ENCODE measurements at places on chromosomes 4 and X.

DNA sequence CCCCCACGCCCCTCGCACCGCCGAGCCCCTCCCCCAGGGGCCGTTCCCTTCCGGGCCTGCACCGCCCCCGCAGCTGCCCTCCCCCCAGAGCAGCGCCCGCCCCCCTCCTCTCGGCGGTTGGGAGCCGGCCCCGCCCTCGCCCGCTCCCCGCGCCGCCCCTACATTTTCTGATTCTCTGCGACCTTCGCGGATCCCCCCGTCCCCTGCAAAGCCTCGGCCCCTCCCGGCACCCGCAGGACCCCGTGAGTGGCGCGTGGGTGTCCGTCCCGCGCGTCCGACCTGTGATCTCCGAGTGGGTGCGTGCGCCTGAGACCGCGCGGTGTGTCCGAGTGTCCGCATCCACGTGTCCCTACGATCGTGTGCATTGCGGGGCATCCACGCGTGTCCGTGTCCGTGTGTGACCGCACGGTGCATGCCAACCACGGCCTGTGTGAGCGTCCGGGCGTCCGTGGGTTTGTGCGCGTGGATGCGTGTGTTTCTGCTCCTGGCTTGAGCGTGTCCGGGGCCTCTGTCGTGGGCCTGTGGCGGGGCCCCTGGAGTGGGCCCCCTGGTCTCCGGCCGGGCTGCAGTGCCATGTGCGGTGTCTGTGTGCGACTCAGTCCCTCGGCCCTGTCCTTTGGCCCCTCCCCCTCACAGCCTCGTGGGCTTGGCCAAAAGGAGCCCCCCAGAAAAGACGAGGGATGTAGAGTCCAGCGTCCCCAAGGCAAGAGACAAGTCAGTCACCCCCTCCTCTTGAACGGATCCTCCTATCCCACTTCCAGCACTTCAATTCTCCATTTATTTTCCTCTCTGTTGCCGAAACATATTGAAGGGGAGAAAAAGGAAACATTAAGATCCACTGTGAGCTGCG is 8.8 kb upstream of the NKX1-1 start:
- DNase-seq = no peak

GRCh38 chr4:8157944-8158709 is 486 bp downstream of the ABLIM2 start:
- no peak for DNase-seq

GRCh38 chr4:137206781-137207180 is 325.5 kb downstream of the PCDH18 start:
- DNase-seq = no peak

GRCh38 chr4:123200051-123200940 is 196.3 kb upstream of the SPRY1 start:
- no peak for DNase-seq

- DNase-seq = no peak
Observed at GRCh38 chr4:10703766-10704429, 19.3 kb upstream of the CLNK start.

DNA sequence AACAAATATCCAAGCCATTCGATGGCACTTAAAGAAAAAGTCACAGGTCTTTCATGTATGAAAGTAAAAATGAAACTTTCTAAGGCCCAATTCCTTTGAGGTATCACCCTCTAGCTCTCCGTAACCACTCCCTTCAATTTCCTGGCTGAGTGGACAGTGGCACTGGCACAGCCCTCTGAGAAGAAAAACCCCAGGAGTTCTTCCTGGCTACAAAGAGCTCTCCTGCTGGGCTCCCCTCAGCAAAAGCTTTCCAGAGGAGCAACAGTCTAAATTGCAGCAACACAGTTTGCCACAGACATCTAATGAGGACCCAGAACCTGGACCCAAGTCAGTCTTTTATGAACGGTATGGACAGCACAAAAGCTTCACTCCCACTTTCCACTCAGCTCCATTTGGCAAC is 71.8 kb downstream of the FUNDC1 start:
- DNase-seq = no peak

DNA sequence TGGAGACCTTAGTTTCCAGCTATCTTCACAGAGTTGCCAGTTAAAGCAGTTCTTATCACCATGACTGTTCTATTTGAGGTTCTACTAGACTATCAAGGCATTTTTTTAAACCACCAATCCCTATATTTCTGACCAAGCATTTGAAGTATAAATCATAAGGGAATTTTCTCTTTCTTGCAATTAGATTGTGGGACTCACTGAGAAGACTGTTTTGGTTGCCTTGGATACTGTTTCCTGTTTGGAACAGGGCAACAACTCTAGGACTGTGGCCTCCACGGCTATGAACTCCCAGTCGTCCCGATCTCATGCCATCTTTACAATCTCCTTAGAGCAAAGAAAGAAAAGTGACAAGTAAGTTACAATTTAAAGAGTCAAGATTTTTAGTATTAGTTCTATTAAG is 11.8 kb downstream of the KIF4A start:
- peak; percentile 75 for DNase-seq

GRCh38 chr4:55117511-55117910 is 7.9 kb downstream of the KDR start:
- DNase-seq = no peak

DNA sequence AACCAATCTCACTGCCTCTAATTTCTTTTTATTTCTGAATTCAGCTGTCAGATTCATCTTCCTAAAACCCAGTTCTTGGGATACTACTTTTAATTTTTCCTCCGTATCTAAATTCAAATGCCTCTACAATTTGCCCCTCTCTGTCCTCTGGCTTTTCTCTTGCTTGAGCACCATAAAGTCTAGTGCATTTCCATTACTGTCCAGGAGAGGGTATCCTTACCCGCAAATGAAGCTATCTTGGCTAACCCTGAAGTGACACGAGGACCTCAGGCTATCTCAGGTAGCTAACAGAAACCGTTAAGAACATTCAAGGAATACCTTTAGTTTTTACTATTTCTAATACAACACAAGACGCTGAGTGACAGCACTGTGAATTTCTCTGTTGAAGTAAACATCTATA is 49.4 kb upstream of the PRR32 start:
- peak; percentile 15 for DNase-seq

DNA sequence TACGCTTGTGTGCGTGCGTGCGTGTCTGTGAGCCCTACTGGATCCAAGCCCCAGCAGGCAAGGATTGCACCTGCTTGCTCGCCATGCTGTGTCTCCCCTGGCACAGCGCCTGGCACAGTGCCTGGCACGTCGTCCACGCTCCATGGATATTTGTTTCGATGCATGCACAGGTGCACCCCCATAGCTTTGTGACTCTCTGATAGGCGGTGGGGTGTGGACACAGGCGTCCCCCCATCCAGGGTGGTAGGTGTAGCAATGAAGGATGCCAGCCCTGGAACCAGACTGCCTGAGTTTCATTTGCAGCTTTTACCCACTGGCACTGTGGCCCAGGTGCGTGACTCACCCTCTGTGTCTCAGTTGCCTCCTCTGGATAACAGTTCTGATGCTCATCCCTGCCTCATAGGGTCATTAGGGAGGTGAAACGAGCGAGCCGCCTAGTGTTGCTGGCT is 20.2 kb downstream of the PIGG start:
- no peak for DNase-seq

DNA sequence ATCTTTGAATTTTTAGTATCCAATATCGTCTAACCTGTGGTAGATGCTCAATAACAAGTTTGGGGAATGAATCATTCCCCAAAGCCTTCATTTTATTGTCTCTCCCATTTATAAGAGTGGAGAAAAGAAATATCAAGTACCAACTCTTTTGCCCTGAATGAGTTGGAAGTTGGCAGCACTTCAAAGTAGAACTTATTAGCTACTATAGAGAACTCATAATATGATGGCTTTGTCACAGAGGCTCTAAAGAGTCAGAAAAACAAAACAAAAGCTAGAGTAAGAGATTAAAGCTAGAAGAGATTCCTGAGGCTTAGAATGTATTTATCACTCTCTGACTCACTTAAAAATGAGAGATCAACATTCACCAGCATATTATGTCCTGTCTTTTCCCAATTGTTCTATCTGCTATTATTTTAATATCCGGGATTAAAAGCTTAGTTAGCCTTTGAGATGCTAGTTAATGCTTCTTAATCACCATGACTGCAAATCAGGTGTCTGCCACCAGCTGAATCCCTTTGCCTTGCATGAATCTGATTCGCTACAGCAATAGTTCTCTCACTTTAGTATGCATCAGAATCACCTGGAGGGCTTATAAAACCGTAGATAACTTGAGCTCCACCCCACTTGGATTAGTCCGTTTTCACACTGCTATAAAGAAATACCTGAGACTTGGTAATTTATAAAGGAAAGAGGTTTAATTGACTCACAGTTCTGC is 77.9 kb downstream of the PALLD start:
- peak; percentile 28 for DNase-seq

- no peak for DNase-seq
Observed at GRCh38 chrX:39020051-39020669, 218.9 kb downstream of the MID1IP1 start.

- no peak for DNase-seq
Observed at GRCh38 chr4:3683077-3683743, 83.0 kb upstream of the ADRA2C start.

- DNase-seq = no peak
Observed at GRCh38 chr4:176441594-176441993, 121.8 kb downstream of the SPCS3 start.

GRCh38 chr4:18582841-18583240 is 561.3 kb upstream of the LCORL start:
- DNase-seq = no peak

- DNase-seq = no peak
Observed at GRCh38 chr4:102076622-102077021, 268.7 kb downstream of the SLC39A8 start.

DNA sequence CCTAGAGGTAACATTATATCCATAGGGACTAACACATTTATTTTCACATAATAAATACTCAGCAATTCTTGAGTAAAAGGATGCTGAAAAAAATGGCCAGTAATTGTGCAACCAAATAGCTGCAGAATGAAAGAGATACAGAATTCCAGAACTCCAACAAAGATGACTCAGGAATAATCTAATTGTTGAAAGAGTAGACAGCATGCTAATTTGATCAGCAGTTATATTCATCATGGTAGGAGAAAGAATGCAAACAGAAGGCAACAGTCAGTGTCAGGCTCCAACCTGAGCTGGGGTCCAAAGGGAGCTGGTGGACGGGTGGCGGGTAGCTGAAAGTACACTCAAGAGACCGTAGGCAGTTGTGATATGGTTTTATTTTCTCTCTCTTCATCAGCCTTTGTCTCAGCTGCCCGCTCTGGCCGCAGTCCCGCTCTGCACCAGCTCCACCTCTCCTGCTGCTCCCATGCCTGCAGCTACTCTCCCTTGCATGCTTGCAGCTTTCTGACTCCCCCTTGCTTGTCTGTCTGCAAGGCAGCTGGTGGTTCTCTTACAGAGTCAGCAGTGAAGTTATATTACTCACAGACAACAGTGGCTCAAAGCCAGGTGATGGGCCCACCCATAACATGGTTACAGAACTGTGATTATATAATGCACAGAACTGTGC is 1150.1 kb downstream of the STIM2 start:
- DNase-seq = no peak

- no peak for DNase-seq
Observed at GRCh38 chr4:188092824-188093223, 16.6 kb downstream of the TRIML2 start.

- DNase-seq = no peak
Observed at GRCh38 chrX:143757375-143757774, 36.8 kb upstream of the SPANXN2 start.

GRCh38 chr4:53905941-53906377 is 158.4 kb downstream of the CHIC2 start:
- no peak for DNase-seq

GRCh38 chr4:147381749-147382148 is 99.1 kb upstream of the EDNRA start:
- DNase-seq = no peak

DNA sequence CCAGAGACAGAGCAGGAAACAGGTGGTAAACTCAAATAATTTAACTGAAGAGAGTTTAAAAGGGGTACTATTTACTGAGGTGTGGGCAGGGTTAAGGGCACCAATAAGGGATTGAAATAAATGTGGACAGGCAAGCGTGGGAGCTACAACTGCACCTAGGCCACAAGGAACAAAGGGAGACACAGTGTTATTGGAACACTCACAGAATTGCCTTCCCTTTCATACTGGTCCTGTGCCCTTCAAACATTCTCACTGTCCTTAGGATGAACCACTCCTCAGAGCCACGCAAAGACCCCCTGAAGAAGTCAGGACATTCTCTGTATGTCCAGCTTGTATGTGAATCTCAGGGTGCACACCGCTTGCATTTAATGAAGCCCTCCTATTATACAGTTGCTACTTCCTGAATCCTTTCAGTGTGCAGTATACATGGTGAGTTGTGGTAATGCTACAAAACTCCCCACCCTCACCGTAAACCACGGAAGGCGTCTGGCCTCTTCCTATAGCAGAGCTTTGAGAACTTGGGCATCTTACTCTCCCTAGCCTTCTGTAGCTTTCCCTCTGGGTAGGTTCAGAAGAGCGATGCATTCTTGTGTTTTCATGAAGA is 9.6 kb upstream of the MRPL1 start:
- DNase-seq = no peak

DNA sequence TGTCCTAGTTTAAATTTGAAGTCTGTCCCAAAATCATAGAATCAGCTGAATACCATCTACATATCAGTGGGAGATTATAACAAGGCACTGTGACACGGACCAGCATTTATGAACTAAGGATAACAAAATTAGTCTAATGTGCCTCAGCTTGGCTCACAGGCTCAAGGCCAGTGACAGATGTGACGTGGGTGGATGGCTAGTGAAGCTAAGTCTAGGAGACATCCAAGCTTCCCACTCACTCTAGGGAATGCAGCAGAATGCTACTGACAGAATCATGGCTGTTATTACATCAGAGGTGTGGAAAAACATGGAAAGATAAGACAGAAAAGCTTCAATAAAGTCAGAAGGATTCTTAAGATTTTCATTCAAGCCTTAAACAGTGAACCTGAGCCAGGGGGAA is 329.9 kb downstream of the NAF1 start:
- no peak for DNase-seq

DNA sequence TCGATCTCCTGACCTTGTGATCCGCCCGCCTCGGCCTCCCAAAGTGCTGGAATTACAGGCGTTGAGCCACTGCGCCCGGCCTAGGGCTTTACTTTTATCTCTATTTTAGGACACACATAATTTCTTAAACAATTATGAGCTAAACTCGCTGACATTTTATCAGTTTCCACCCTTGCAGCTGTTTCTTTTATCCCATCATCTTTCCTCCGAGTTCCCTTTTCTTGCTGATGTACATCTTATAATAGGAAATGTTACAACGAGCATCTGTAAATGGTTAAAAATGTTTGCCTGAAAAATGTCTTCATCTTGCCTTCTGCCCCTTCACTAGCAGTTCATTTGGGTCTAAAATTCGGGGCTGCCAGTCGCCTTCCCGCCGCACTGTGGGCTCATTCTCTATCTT is 41.2 kb downstream of the ZFYVE28 start:
- DNase-seq = no peak

- DNase-seq = no peak
Observed at GRCh38 chr4:122456231-122457116, at the start of gene IL2. Gene IL2, minus strand, starts transcription at chr4:122456725. Its CDS starts 285 bp downstream, at chr4:122456440.

- no peak for DNase-seq
Observed at GRCh38 chr4:8909548-8909947, 37.9 kb upstream of the HMX1 start.
